ENCODE measurements at places on chromosomes 6 and 20.

- peak; percentile 73 for DNase-seq
These were observed 38.8 kb downstream of the C6orf52 start for GRCh38 chr6:10655508-10656055.

DNA sequence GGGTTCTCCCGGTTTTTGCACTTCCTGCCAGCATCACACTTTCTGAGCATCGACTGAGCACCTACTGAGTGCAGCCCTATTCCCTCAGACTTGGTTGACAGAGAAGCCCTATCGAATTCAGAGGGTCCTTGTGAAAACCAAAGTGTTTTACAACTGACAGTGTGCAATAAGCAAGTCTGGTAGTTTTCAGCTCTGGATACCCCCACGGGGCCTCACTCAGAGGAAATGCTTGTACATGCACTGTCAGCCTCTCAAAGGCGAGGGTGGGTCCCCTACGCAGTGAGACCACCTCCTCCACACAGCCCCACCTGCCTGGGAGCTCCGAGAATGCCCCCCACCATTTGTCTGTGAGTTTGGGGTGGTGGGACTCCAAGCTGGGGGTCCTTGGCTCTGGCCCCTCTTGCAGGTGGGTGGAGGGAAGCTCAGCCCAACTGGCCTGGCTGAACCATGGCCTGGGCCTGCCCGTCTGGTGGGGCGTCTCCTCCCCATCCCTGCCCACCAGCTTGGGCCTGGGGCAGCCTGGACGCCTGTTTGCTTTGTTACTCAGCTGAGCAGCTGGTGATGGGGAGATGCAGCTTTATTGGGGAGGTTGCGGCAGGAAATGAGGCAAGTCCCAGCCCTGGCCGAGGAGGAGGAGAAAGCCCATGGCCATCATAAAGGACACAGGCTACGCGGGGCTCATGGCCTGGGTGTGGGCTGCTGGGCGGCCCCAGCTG is 1.7 kb downstream of the SPDEF start:
- no peak for DNase-seq

GRCh38 chr6:132344811-132345210 is 56.5 kb downstream of the MOXD1 start:
- no peak for DNase-seq

GRCh38 chr6:13248994-13249393 is 79.3 kb downstream of the TBC1D7 start:
- DNase-seq = no peak

GRCh38 chr6:35108309-35108885 is 32.7 kb downstream of the TCP11 start:
- DNase-seq = no peak

DNA sequence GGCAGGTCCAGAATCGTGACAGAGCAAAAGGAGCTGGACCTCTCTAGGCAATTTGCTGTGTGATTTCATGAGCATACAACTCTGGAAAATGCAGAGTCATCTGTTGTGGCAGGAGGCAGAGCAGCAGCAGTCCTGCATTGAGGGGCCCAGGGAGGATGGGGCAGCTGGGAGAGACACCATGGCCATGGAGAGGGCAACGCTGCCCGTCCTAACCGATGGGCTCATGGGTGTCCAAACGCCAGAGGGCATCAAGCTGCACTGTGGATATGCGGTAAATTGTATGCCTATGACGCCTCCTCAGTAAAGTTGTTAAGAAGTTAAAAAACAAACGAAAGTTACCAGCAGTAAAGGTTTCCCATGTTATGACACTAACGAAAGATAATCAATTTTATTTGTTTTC is 42.2 kb upstream of the DACT2 start:
- DNase-seq = no peak

GRCh38 chr6:145028144-145028818 is 707.0 kb downstream of the EPM2A start:
- peak; percentile 52 for DNase-seq

Measured in activated CD4-positive, alpha-beta T cell treated with anti-CD3 and anti-CD28 coated beads, Interleukin-2, amount 50 U/mL, for 16 hours (primary cell).